Activated CD8-positive, alpha-beta memory T cell treated with anti-CD3 and anti-CD28 coated beads for 48 hours (primary cell): ENCODE measurements at places on chromosomes 3 and 15.

- DNase-seq = peak; percentile 54
These were observed 150.5 kb downstream of the CFAP20DC start for GRCh38 chr3:58899159-58899952.

GRCh38 chr3:127224118-127224517 lies 31.2 kb downstream of the PRR23E start:
- no peak for DNase-seq

DNA sequence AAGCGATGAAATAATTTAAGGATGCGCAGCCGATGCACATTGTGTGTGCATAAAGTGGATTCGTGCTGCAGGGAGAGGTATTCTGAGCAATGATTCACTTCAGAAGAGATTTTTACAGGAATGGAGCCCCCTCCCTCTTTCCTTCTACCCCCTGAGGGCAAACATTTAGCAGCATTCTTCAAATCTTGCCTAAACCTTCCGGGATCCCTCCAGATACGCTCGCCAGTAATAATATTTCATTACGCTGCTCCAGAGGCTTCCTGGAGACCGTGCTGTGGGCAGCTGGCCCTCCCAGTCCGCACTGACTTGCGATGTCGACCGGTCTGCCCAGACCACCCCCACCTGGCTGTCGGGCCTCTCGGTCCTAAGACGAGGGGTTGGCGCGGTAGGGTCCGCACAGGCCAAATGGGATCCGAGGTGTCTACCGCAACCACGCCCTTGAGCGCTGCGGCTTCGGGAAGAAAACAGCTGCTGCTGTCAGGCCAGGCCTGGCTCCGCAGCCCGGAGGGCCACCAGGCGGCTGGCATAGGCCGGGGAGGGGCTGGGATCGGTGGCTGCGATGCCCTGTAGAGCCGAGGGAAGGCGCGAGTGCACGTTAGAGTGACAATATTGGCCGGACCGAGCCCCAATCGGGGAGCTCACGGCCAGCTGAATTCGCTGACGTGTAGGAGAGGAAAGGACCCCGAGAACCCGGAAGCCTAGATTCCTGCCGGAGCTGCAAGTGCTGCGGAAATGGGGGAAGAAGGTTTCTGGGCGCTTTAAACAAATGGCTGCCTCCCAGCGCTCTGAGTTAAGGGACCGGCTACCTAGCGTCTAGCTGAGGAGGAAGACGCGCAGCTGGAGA lies 14.3 kb downstream of the ZIC4 start:
- no peak for DNase-seq

DNA sequence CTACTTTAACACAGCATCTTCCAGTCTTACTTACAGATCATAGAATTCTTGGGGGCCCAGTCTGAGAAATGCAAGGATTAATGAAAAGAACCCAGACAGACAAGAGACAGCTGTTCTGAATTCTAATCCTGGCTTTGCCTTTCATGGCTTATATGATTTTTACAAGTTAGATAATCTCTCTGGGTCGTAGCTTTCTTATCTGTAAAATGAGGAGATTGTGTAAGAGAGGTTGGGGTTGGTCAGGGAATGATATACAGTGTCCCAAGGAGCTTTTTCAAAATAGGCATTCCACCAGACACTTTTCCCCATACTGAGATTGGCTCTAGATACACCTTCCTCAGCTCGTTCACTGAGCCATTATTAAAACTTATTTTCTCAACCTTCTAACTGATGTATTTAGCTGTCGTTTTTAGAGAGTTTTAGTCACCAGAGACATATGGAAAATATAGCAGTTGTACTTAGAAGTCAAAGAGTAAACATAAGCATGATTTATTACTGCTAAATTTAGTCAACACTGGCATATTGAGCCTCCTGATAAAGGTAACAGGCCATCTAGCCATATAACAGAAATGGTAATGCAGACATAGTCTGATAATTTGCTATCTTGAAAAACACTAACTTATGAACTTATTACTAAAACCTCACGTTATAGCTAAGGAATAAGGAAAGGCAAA lies 163.0 kb upstream of the MLF1 start:
- DNase-seq = no peak

- no peak for DNase-seq
These were observed 583.2 kb downstream of the EPHA3 start for GRCh38 chr3:89690646-89691045.

DNA sequence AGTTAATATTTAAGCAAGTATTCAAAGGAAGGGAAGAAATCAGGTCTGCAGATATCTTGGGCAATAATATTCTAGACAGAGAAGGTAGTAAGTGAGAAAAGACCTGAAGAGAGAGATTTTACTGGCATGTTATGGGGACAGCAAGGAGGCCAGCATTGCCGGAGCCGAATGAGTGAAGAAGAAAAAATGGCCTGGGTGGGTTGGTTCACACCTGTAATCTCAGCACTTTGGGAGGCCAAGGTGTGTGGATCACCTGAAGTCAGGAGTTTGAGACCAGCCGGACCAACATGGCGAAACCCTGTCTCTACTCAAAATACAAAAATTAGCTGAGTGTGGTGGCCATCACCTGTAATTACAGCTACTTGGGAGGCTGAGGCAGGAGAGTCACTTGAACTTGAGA lies 164.7 kb downstream of the VGLL3 start:
- no peak for DNase-seq

DNA sequence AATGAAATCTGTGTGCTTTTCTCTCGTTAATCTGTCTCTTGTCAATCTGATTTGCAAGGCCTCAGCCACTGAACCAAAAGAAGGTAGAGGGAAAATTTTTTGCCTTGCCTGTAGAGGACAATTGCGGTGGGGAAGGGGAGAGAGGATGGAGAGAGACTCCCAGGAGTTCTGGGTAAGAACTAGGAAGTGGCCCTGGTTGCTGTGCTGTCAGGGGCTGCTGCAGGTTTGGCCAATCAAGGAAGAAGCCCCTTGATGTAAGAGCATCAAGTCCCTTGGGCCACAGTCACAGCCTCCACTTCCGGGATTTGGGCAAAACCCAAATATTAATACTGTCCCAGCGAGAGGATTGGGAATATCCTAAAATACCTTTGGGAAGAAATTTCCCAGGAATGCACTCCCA lies 43.3 kb downstream of the TRANK1 start:
- DNase-seq = no peak

- no peak for DNase-seq
These were observed 172.8 kb downstream of the USP13 start for GRCh38 chr3:179825527-179826246.

- no peak for DNase-seq
These were observed 53.9 kb downstream of the CLASP2 start for GRCh38 chr3:33664195-33664594.

GRCh38 chr3:128555098-128555825 lies 62.3 kb upstream of the GATA2 start:
- DNase-seq = no peak

- no peak for DNase-seq
These were observed 124.4 kb downstream of the HCN4 start for GRCh38 chr15:73244333-73244732.

DNA sequence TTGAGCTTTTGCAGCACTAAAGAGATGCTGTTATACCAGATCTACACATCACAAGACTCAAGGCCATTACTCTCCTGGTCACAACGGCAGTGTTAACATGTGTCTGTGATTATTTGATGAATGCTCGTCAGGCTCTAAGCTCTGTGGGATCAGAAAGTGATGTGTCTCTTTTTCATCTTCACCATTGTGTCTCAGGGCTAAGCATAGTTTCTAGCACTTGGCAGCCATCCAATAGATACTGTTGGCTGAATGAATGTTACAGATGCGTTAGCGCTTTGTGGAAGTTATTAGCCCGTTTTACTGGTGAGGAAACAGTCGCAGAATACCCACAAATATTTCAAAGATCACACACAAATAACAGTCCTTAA lies 1.2 kb upstream of the FAM81A start:
- DNase-seq = no peak

DNA sequence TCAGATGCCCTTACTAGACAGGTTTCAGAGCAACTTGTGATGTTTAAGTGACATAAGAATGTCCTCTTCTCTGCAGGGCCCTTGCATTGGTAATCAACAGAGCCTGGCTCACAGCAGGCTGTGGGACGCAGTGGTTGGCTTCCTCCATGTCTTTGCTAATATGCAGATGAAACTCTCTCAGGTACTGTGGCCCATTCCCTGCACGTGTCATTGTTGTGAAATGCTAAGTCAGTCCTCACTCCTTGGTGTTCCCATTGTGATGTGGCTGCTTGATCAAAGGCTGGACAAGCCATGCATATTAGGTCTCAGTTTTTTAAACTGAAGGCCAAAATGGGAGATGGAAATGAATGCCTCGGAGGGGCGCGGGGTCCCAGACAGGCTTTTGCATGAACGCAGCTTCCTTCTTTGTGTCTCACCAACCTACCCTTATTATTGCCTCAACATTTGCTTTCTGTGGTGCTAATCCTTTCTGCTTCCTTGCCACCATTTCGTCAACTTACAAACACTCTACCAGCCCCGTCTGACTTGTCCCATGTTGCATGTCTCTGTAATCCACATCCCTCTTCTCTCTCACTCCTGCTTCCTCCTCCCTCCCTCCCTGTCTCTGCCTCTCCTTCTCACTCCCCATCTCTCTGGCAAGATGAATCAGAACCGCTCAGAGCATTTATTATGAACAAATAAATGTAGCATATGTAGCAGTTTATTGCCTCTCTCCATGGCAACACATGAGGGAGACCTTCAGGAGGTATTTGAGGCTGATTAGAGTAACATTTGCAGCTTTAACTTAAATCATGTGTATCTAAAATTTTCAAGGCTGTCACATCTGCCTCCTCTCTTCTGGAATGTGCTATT lies 133.2 kb upstream of the CHRM5 start:
- no peak for DNase-seq

DNA sequence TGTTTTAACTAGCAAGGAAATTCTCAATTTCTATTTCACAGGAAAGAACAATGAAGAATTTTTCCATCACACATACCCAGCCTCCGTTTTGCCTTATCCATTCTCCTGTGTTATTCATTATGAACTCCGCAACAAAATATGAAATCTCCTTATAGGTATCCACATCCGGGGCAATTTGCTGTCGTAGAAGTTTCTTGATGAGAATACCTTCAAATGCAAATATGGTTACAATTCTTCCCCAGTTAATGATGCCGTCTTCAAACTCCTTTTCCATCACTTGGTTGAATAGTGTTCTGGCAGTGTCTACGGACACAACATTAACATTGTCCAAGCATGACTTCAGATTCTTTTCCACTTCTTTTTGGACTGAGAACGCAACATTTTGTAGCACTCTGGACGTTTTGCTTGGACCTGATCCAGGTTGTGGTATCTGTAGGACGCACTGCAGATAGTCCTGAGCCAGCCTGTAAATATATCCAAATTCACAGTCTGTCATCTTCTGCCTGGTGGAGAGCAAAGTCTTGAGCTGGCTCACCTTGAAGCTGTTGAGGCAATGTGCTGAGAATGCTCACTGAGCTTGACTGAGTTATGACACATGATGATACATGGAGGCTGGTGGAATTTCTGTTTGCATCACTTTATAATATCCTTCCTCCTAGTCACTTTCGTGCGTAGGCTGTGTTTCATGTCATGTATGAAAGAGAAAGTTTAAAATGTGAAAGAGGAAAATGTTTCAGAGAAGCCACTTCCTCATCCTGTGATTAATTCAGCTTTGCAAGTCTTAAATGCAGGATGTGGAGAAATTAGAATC lies at the start of gene BCL2A1:
BCL2A1 (minus strand) TSS at position 573 of the 811 bp plus-strand sequence; CDS start at position 496, 77 bp downstream.
- DNase-seq = no peak

DNA sequence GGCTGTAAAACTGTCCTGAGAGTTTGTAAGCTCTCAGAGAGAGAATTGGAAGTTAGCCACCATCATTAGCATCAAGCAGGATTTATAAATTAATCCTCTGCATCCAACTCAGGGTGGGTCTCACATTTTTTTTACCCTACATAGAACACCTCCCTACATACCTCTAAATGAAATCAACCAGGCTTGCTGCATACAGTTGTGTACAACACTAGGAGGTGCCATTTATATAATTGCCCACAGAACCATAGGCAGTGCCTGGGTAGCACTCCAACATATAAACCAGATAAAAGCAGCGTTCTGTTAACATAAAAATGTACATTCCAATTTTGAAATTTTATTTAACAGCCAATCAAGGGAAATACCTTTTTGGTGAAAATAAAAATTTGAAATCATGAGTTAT lies 48.2 kb upstream of the SELENOK start:
- DNase-seq = no peak

DNA sequence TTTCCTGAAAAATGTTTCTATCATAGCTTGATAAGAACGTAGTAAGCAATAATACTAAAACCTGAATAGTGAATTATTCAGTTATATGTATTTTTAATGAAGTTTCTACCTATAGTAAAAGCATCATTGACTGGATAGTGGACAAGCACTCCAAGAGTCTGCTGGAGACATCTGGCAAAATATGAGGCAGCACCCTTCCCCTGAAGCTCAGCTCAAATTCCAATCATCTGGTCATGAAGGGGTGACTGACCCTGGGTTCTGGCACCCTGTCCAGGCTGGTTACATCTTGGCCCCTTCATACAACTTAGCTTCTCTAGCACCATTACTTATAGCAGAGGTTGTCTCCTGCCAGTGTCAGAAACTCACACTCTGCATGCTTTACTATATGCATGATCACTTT lies 455.4 kb downstream of the RAP2B start:
- no peak for DNase-seq

- DNase-seq = no peak
These were observed 4.0 kb downstream of the PDHB start for GRCh38 chr3:58429657-58430056.

DNA sequence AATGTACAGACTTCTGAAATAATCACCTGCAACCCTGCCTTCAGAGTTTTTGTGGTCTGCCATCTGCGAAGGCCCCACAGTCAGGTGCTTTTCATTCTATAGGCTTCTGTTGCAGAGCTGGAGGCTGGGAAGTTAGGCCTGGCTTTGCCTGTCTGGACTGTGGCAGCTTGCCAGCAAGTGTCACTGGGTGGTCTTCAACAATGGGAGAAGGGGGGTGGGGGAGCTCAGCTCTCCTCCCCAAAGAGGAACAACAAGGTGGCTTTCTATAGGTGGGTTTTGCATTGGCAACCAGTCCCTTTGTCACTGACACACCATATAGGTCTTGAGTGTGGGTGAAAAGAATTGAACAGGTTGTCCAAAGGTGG lies 7.3 kb downstream of the BOC start:
- DNase-seq = no peak

GRCh38 chr3:167929968-167930367 lies 165.8 kb downstream of the GOLIM4 start:
- DNase-seq = no peak
